ENCODE measurements at places on chromosomes 5 and 9.

GRCh38 chr5:159581502-159582249, 251.4 kb upstream of the IL12B start:
- no peak for DNase-seq

GRCh38 chr5:180411948-180412347, 58.8 kb upstream of the GFPT2 start:
- DNase-seq = no peak

DNA sequence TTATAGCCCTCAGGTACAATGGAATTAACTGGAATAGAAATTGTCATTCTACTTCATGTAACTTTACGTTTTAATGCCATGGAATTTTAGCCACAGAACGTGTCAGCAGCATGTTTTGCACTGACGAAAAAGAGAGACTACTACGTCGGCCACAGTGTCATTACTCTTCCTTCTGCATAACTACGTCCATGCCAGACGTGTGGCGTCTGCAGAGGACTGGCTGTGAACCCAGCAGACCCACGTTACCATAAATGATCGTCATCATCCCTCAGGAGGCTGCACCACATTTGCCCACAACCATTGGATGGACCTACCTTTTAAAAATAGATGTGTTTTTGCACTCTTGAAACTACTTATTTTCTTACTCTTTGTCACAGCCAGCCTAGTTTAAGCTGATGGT, 63.8 kb upstream of the ATG10 start:
- no peak for DNase-seq

DNA sequence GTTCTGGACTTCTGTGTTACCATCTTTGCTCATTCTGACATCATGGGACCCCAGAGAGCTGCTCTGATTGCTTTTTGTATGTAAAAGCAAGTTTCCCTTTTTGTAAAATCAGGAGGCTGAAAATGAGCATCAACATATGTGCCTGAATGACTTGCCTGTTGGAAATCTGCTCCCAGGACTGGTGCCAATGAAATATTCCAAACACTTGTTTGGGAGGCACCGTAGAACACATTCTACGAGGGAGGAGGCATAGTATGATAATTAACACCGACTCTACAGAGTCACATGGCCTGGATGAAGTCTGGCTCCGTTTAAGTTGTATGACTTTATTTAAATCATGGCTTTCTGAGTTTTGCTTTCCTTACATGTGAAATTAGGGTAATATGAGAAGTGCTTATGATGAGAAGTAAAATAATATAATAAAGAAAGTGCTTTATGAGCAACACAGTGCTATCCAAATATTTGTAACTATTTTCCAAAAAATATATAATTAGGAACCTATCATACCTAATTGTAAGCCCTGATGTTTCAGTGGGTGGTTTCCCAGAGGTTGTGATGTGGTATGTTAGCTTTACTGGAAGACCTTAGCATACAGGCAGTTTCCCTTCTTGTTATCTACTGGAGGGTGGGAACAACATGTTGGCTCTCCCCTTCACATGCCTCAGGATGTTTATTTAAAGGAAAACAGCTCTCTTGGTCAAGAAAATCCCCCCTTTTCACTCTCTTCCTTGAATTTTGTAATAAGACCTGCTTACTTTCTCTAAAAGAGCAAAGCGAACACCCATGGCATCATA, 238.1 kb downstream of the FBXL7 start:
- DNase-seq = no peak

DNA sequence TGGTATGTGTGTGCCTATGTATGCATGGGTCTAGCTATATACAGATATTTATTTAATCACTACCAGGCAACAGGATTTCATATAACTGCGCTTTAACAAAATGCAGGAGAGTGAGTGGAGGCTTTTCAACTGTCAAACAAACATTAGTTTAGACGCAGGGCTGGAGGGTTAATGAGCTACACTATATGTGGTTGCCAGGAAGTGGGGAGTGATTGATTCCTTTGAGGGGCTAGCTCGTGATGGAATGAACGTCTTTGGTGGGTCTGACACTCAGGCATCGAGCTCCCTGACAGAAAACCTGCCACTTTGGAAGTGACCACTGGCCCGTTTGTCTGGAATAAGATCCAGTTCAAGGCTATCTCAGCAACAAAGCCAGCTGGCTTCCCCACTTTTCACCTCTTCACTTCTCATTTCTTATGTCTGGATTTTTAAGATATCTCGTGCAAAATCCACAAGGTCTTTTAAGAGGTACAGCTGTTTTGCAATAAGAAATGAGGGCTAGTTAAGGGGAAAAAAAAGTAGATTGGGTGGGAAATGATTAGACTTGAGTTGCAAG, 78.0 kb downstream of the CFAP77 start:
- DNase-seq = no peak

- no peak for DNase-seq
Observed at GRCh38 chr9:1879501-1879900, 135.6 kb upstream of the SMARCA2 start.
